ENCODE measurements at places on chromosomes 1 and 21. TPM values are rescaled to one million over a fixed set of nuclear protein-coding genes. Genes with fewer than 3 reads are reported as not detected.
A peak's percentile ranks its signal among the peaks of the same experiment; 100 is the strongest.

DNA sequence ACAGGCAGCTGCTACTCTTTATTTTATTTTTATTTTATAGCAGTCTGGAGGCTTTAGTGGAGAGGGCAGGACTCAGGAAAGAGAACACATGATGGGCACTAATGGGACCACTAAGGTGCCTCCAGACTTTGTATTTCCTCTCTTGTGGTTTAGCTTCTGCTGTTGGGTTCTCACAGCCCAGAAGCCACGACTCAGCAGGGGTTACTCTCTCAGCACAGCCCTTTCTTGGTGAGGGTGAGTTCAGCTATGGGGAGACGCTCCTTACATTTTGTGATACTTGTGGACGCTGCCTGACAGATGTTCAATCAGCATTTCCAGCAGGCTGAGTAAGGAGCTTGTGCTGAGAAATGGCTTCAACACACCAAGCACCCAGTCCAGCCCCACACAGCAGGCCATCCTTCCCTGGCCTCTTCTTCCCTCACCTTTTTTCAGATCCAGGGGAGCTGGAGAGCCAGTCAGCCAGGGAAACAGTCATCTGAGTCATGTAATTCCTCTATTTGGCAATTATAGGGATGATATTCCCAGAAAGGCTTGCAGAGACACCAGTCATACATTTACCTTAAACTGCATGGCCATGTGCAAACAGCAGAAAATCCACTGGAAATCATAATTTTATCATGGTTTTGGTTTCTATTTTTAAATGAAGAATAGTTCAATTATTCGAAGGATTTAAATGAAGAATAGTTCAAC is 53.2 kb upstream of the RAB3GAP2 start:
- DNase-seq = peak; percentile 23

- DNase-seq = no peak
Observed at GRCh38 chr1:97630948-97631347, 289.9 kb downstream of the DPYD start.

- DNase-seq = no peak
Observed at GRCh38 chr1:9262096-9262986, 27.8 kb downstream of the H6PD start.

GRCh38 chr1:7948960-7949359 is 8.3 kb upstream of the TNFRSF9 start:
- DNase-seq = peak; percentile 81

DNA sequence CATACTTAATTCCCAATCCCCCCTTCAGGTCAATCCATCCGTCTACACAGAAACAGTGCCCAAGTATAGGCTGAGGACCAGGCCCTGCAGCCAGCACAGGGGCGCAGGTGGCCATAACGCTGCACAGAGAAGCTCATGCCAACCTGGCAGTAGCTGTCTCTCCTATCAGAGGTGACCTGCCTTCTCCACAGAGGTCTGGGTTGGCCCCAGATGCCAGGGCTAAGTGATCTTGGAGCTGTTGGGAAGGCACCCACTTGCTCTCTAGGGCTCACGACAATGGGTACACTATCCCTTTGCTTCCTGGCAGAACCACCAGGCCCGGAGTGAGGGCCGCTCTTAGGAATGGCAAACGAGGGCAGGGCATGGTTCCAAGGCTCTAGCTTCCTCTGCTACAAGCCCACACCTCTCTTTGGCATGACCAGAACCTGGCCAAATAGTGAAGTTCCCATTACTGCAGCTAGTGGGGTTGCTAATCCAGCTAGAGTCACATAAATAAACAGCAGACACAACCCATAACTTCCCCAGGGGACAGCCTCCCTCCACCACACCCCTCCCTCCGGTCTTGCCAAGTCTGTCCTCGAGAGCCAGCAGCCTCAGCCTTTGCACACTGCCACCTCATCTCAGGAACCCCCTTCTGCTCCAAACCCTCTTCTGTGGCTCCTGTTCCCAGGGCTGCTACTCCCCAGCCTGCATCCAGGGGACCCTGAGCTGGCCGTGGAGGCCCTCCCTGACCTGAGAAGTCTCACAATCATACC is 113.0 kb downstream of the GLIS1 start:
- DNase-seq = no peak

- peak; percentile 69 for DNase-seq
Observed at GRCh38 chr1:177048314-177049069, 116.0 kb downstream of the ASTN1 start.

GRCh38 chr21:16419188-16419921 is 689.6 kb downstream of the USP25 start:
- no peak for DNase-seq

GRCh38 chr1:7783178-7783711 is 846 bp upstream of the PER3 start:
- DNase-seq = peak; percentile 51

- peak; percentile 100 for DNase-seq
Observed at GRCh38 chr1:151992303-151993083, 1.2 kb downstream of the S100A10 start.

DNA sequence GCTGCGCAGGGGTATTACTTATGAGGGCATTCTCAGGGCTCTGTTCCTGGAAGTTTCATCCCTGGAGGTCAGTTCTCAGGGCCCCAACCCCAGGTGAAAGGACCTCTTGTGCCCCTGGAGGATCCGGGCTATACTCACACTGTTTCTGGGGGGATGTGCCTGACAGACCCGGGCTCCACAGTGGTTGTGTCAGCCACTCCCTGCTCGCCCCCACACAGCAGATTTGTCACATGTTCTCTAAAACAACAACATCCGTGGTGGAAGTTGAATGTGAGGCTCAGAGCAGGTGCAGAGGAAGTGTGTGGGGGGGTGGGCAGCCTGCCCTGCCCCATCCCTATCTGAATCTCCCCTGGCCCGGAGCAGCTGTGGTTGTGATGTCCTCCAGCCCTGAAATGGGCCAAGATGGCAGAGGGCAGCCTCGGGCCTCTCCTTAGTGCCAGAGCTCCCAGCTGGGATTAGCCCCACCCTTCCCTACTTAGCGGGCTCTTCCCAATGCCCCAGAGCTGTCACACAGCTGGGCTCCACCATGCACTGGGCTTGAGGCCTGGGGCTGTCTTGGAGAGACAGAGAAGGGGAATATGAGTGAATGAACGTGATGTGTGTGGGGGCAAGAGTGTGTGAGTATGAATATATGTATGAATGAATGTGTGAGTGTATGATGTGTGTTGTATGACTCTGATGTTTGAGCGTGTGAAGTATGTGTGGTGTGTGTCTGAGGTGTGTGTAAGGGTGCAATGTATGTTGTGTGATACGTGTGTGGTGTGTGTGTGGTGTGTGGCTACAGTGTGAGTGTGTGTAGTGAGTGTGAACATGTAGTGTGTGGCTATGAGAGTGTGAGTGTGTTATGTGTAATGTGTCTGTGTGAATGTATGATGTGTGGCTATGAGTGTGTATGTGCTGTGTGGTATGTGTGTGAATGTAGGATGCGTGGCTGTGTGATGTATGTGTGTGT is 1.5 kb upstream of the FCMR start:
- DNase-seq = no peak

GRCh38 chr1:198337886-198338285 is 181.1 kb downstream of the NEK7 start:
- DNase-seq = no peak

DNA sequence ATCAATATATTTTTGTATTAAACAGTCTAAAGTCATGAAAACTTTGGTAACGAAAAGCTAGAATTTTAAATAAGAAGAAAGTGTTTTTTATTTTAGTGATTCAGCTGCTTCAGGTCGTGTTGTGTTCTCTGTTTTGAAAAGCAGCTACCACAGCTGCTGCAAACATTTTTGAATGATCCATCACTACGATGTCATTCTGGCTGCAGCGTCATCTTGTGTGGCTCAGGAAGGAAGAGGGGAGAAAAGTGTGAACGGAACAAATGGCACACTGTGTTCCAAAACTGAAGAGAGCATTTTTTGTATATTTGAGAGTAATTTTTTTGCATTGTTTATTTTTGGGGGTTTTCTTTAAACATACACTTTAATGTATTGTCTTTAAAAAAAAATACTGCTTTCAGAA is 323.0 kb upstream of the ADGRL2 start:
- no peak for DNase-seq

- DNase-seq = no peak
Observed at GRCh38 chr1:198806861-198807260, 168.0 kb downstream of the PTPRC start.

- DNase-seq = peak; percentile 95
Observed at GRCh38 chr1:161792740-161793139, 26.6 kb downstream of the ATF6 start.

- no peak for DNase-seq
Observed at GRCh38 chr1:75085931-75086330, 48.3 kb upstream of the LHX8 start.

- DNase-seq = no peak
Observed at GRCh38 chr1:110085671-110086070, 15.2 kb upstream of the ALX3 start.

DNA sequence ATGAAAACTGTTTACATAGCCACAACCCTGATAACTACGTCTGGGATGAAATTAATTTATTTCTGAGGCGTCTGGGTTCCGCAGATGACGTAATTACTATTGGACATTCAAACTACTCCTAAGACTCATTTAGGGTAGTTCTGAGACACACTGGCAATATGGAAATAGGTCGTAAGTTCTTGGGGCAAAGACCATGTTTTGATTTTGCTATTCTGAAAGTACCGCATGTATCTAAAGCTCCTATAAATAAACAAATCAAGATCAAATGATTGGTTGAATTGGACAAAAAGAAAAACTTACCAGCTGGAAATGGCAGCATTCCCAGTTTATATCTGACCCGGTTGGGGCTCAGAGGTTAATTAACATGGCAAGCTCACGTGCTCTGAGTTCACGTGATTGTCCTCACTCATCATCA is 74.3 kb downstream of the DHRS3 start:
- DNase-seq = no peak

DNA sequence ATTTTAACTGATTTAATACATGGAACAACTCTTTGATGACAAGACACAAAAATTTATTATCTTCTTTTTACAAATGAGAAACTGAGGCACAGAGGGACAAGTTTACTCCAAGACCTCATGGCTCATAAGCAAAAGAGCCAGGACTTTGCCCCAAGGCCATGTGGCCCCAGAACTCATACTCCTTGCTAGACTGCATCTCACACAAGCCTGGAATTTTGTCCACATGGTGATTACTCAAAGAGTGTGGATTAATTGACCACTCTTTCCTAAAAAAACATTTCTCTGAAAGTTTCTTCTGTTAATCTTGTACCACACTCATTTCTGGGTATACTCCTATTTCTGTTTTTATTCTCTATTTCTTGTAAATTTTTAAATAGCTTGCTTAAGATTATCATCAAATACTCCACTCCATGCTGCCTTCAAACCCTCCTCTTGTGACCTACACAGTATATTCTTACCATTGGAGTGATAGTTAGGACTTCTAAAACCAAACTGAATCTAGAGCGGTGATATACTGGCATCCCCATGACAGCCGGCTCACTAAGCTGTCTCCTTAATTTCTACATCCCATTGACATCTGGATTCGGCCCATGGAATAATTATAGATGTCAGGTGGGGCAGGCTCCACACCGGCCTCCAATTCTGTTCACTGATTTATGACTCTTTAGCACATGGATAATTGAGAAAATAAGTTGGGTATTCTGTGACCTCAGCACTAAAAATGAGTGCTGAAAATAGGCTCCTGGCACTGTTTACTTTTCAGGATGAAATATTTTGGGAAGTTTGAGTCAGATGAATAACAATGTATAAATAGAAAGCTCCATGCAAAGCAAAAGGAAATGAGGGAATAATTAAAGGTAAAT is 16.1 kb downstream of the RGS4 start:
- peak; percentile 75 for DNase-seq

DNA sequence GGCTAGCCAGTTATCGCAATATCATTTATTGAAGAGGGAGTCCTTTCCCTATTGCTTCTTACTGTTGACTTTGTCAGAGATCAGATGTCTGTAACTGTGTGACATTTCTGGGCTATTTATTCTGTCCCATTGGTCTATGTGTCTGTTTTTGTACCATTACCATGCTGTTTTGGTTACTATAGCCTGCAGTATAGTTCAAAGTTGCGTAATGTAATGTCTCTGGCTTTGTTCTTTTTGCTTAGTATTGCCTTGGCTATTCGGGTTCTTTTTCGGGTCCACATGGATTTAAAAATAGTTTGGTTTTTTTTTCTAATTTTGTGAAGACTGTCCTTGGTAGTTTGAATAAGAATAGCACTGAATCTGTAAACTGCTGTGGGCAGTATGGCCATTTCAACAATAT is 273.7 kb downstream of the SDCCAG8 start:
- no peak for DNase-seq

DNA sequence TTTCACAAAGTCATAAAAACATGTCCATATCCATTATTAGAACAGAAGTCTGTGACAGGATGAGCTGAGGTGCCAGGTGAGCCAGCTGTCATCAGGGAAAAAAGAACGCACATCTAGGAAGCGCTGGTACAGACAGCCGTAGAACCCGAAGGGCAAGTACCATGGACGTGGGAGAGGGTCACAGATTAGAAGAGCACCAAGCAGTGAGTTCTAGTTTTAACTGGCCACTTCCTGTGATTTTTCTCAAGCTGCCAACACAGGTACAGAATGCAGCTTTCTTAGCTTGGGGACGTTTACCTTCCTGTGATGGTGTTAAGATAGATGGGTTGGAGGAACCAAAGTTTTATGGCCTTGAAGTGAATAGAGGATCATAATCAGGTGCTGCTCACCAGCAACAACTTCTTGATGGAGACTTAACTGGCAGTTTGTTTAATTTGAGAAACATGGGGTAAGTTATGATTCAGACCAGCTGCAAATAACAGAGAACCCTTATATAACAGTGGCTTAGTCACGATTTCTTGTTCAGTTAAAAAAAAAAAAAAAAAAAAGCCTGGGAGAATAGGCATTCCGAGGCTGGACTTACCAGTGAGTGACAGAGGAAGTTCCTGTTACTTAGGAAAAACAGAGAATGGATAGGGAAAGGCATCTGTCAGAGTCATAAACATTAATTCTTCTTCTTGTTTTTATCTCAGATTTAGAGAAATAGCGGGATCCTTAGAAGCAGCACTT is 30.9 kb downstream of the AGT start:
- peak; percentile 81 for DNase-seq

DNA sequence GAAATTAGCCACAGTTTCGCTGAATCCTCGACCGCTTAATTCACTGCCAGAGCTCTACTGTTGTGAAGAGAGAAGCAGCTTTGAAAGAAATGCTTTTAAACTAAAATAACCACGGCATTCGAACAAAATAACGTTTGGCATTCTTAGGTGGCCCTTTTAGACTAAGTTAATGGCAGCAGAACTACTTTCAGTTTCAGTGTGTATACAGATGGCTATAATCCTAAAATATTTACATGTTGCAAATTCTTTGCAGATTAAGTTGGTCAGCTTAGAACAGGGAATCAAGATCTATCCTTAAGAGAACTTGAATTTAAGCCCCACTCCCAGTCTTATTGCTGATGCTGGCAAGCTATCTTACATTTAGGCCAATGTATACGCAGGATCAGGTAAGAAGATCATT is 62.7 kb downstream of the ADSS2 start:
- no peak for DNase-seq

GRCh38 chr1:74712881-74713280 is 20.0 kb downstream of the CRYZ start:
- DNase-seq = no peak

- DNase-seq = no peak
Observed at GRCh38 chr1:45887156-45887842, 83.9 kb downstream of the MAST2 start.

GRCh38 chr1:15453734-15454133 is 2.8 kb upstream of the CELA2A start:
- no peak for DNase-seq

PER3 gene
- total RNA-seq = 5.4 TPM

S100A5 gene
- total RNA-seq = 6.3 TPM

ACTA1 gene
- not detected for total RNA-seq

FAM78B gene
- total RNA-seq = 0.26 TPM

SLC44A3 gene
- total RNA-seq = 6.3 TPM

F5 gene
- not detected for total RNA-seq

MSH4 gene
- not detected for total RNA-seq

CTTNBP2NL gene
- total RNA-seq = 3.7 TPM
